Hematopoietic multipotent progenitor cell treated with erythropoietin and hydrocortisone succinate and interleukin-3 and kit ligand, for 17 days (in vitro differentiated cells): ENCODE measurements at places on chromosomes 7 and 10.
A peak's percentile ranks its signal among the peaks of the same experiment; 100 is the strongest.

- no peak for DNase-seq
Observed at GRCh38 chr10:112799038-112799437, 151.0 kb upstream of the TCF7L2 start.

DNA sequence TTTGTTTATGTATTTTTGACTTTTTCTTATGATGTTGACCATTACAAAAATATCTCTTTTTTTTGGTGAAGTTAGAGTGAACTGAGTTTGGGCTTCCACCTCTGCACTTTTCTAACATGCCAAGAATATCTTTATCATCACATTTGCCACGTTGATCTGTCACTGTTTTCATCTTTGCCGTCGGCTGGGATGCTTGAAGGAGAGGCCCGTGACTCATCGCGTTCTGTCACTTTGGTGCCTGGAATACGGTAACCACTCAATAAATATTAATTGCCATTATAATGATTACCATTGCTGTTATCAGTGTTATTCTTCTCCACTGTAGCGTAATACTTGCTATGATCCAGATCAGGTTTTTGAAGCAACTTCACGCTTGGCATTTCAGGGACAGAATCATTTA, 350.8 kb upstream of the PFKP start:
- no peak for DNase-seq

DNA sequence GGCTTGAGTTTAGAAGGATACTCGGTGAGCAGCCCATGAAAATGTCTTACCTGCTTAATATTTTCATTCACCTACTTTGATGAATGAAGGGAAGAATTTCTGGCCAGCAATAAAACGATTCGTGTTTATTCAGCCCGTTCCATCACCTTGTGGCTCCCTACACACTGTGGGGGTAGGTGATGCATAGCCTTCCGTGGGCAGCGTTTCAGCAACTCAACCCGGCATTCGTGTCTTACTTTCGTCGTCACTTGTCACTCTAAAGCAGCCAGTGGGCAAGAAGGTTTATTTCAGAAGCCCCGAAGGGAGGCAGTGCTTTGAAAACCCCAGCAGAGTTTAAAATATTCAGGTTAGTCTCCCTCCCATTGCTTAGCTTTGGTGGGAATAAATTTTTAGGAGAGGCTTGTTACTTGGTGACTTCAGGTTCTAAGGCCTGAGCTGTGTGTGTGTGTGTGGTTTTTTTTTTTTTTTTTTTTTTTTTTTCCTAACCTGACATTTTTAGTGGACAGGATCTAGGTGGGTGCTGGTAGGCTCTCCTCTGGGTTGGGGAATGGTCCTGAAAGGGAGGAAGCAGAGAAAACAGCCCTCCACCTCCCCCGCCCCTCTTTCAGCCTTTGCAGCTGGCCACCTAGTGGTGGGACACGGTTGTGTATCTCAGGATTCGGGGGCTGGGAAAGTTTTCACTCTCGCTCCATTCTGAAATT, 1.8 kb downstream of the GRK5 start:
- peak; percentile 32 for DNase-seq

GRCh38 chr7:22723637-22724036, 3.4 kb upstream of the IL6 start:
- no peak for DNase-seq
